Vagina (tissue), 2 donors: ENCODE measurements at places on chromosomes 1 and 21. TPM values are rescaled to one million over a fixed set of nuclear protein-coding genes. Genes with fewer than 3 reads are reported as not detected.
A peak's percentile ranks its signal among the peaks of the same experiment; 100 is the strongest.

- no peaks in the 10 kb centered on the region for H3K36me3 ChIP-seq
- no peak for DNase-seq
- no peaks in the 10 kb centered on the region for H3K27me3 ChIP-seq
- H3K4me3 ChIP-seq, result no peak overlapping the region
Measured at GRCh38 chr1:11881749-11882441, 23.1 kb upstream of the NPPB start.

DNA sequence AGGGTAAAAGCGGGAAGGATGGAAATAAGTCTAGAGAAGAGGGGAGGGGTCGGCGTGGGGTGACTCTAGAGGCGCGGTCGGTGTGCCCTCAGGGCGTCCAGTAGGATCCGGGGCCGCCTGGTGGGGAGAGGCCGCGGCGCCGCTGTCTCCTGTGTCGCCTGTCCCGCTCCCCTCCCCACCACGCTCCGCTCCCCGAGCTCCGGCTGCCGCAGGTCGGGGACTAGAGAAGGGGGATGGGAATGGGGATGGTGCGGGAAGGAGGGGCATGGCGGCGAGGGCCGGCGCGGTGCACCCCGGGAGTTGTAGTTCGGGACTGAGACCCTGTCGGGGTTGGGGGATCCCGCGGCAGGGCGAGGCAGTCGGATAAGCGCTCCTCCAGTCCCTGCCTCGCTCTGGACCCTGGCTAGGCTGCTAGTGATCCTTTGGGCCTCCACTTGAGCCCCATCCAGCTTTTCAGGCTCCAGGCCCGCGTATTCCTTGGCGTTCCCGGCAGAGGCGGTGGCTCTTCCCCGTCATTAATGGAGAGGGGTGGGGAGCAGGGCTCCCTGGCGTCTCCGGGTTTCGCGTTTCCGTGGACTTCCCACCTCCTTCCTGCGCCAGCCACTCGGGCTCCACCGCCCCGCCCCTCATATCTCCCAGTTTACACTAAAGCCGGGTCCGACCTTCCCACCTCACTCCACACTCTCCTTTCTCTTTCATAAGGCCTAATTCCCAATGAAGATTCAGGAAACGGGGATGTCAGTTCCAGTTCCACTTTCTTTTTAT is at the start of gene ENTREP3:
ENTREP3 (minus strand) TSS at position 241 of the 765 bp plus-strand sequence. CDS start 606 bp downstream, outside the sequence.
- H3K4me3 ChIP-seq, result peak within 1 kb of the TSS; percentile 86
- no peaks in the 10 kb centered on the region for H3K36me3 ChIP-seq
- peak within 1 kb of the TSS; percentile 96 for H3K27ac ChIP-seq
- no peak for DNase-seq
- H3K27me3 ChIP-seq, result no peaks in the 10 kb centered on the region
- H3K4me1 ChIP-seq, result peaks cover 32% of the 10 kb centered on the region

GRCh38 chr1:17791055-17791390 is 35.9 kb downstream of the ACTL8 start:
- DNase-seq, result no peak
- no peaks in the 10 kb centered on the region for H3K4me1 ChIP-seq
- no peaks in the 10 kb centered on the region for H3K27me3 ChIP-seq
- H3K4me3 ChIP-seq, result no peak overlapping the region
- no peaks in the 10 kb centered on the region for H3K36me3 ChIP-seq

CELA2B gene
- not detected for total RNA-seq

DNA sequence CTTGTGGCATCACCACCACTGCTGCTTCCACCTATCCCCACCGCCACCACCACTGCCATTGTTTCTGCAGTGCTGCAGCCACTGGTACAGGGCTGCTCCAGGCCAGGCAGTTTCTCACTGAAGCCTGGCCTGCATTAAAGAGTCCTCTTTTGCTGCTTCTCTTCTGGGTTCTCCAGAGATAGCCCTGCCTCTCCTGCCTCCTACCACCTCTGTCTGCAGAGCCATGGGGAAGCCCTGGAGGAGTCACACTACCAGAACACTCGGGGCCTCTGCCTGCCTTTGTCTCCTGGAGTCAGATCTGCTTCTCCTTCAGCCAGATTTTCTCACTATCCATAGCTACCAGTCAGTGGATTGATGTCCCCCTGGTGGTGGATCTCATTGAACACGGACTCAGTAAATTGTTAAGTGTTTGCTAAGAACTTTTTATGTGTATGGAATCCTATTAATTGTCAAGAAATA is 37.7 kb upstream of the DDAH1 start:
- H3K36me3 ChIP-seq, result no peaks in the 10 kb centered on the region
- H3K4me1 ChIP-seq, result peaks cover 5% of the 10 kb centered on the region
- DNase-seq, result no peak
- H3K27me3 ChIP-seq, result no peaks in the 10 kb centered on the region
- H3K4me3 ChIP-seq, result no peak overlapping the region
- H3K27ac ChIP-seq, result no peak overlapping the region

- H3K27me3 ChIP-seq, result no peaks in the 10 kb centered on the region
- H3K4me1 ChIP-seq, result no peaks in the 10 kb centered on the region
- no peak overlapping the region for H3K4me3 ChIP-seq
- no peak for DNase-seq
- H3K27ac ChIP-seq, result no peak overlapping the region
- H3K36me3 ChIP-seq, result peaks cover 21% of the 10 kb centered on the region
Measured at GRCh38 chr21:25974964-25975363, 195.6 kb downstream of the APP start.

DNA sequence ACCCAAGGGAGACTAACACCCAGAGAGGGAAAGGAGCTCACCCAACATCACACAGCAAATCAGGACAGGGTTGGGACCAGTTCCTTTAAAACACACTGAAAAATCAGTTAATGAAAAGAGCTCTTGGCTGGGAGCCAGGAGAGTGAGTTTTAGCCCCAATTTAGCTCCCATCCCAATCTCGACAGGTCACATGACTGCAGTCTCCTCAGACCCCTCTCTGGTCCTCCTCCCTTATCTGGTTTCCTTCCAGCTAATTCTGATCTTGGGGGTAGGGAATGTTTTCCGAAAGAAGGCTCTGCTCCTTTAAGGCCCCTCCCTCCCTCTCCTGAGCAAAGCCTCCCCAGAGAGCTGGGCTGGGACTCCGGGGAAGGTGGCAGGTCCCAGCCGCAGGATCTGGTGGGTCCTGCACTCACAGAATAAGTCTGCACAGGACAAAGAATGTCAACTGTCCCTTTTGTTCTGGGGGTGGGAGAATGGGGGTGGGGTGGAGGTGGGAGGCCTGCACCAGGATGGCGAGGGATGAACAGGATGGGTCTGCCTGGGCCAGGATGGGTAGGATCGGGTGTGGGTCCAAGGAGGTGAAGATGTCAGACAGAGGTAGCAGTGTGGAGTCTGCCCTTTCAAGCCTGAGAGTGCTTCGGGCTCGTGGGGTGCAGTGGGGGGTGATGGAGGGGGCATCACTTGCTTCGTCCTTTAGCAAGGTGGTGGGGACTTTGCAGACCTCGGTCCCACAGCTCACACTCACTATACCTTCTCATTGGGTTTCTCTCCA is 57.3 kb upstream of the SSBP3 start:
- H3K4me3 ChIP-seq, result no peak overlapping the region
- no peaks in the 10 kb centered on the region for H3K27me3 ChIP-seq
- DNase-seq, result no peak

DNA sequence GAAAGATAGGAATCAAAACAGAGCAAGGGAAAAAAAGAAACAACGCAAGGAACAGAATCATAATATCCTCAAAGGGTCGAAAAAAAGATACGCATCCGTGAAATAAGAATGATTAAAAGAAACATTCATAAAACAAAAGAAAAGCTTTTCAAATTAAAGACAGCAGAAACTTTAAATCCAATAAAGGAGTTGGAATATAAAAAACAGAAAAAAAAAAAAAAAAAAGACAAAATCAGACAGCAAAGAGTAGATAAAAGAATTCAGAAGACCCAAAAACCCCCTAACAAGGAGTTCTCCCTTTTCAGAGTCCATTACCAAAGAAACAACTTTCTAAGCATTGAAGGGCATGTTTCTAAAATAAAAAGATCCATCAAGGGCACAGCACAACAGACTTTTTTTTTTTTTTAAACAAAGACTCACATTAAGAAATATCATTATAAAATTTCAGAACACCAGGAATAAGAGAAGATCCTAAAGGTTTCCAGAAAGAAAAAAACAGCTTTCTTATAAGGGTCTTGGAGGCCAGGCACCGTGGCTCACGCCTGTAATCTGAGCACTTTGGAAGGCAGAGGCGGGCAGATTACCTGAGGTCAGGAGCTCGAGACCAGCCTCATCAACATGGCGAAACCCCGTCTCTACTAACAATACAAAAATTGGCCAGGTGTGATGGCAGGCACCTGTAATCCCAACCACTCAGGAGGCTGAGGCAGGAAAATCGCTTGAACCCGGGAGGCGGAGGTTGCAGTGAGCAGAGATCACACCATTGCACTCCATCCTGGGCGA is 44.7 kb downstream of the ENAH start:
- H3K4me1 ChIP-seq, result peaks cover 44% of the 10 kb centered on the region
- no peak overlapping the region for H3K27ac ChIP-seq
- no peak overlapping the region for H3K4me3 ChIP-seq
- no peak for DNase-seq

SPATA46 gene
- total RNA-seq, result not detected

CCDC185 gene
- not detected for total RNA-seq

DNA sequence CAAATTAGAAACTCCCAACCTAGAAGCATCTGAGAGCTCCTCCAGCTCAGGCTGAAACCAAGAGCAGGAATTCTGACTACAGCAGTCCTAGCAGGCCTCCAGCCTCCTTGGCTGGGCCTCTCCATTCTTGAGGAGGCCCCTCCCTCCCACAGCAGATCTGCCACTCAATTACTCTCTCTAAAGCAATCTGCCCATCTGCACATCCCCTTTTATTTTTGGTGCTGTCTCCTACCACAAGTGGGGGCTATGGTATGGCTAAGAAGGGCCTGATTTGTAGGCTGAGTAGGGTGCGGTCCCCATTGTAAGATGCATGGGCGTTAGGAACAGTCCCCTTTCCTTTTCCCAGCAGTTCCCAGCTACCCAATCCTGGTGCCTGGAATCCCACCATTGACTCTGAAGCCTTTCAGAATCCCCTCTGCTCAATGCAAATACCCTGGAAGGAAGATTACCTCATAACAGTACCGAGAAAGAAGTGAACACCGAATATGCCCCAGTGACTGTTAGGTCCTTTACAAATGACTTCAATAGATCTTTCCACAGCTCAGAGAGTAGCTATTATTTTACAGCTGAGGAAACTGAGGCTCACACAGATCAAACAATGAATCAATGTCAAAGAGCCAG is 11.6 kb upstream of the TTC39A start:
- no peak overlapping the region for H3K27ac ChIP-seq
- H3K27me3 ChIP-seq, result no peaks in the 10 kb centered on the region
- H3K36me3 ChIP-seq, result no peaks in the 10 kb centered on the region

DNA sequence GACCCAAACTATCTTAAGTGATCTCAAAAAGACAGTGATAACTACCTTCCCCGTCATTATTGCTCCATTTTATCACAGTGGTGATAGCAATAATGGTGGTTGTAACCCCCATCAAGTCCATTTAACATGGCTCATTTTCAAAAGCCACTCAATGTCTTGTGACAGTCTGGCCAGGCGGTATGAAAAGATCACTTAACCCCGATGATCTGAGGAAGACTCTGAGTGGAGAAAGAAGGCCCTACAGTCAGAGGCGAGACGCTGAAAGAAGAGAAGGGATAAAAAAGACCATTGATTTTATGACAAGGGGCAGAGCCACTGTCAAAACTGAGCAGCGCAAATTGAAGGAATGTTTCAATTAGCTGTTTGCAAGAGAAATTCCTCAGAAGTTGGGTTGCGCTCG is 417.2 kb upstream of the PBX1 start:
- H3K4me3 ChIP-seq, result no peak overlapping the region
- DNase-seq, result no peak
- no peaks in the 10 kb centered on the region for H3K4me1 ChIP-seq
- H3K36me3 ChIP-seq, result no peaks in the 10 kb centered on the region

- no peak for DNase-seq
- no peak within 1 kb of the TSS for H3K27ac ChIP-seq
- H3K4me1 ChIP-seq, result no peaks in the 10 kb centered on the region
Measured at GRCh38 chr1:17248781-17249180, at the start of gene PADI3. PADI3 (plus strand) TSS chr1:17249098; CDS start chr1:17249138, 40 bp downstream.

PHLDA3 gene
- total RNA-seq, result 80.5 TPM
